Activated CD4-positive, alpha-beta T cell treated with anti-CD3 and anti-CD28 coated beads, Interleukin-10, Interleukin-2, amounts not matched to agents 100 ng/mL and 50 ng/mL, durations not matched to agents 16 hours and 8 hours (primary cell): ENCODE measurements at places on chromosomes 16 and 17.
A peak's percentile ranks its signal among the peaks of the same experiment; 100 is the strongest.

DNA sequence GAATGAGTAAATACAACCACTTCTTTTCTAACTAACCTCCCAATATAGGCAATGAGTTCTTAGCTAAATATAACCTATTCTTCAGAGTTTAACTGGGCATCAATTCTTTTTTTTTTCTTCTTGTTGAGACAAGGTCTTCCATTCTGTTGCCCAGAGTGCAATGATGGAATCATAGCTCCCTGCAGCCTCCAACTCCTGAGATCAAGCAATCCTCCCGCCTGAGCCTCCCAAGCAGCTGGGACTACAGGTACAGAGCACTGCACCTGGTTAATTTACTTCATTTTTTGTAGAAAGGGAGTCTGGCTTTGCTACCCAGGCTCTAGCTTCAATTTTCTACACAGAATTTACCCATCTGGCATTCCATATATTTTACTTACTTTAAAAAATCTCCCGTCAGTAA, 1.1 kb downstream of the METTL16 start:
- DNase-seq: no peak

DNA sequence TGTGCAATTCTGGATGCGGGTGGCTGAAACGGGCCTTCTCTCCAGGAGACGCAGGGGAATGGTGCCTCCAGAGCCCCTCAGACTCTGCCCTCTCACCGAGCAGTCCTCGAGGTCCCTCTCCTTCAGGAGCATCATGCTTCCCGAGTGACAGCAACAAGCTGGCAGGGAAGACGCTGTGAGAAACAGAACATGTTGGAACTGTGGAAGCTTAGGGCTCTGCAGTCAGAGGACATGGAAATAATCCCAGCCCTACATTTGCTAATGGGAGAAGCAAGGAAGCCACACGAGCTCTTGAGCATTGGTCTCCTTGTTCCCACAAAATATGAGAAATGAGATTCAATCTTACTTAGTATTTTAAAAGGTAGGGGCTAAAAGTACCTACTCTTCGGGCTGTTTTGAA, 115.0 kb downstream of the DYNLRB2 start:
- no peak for DNase-seq

DNA sequence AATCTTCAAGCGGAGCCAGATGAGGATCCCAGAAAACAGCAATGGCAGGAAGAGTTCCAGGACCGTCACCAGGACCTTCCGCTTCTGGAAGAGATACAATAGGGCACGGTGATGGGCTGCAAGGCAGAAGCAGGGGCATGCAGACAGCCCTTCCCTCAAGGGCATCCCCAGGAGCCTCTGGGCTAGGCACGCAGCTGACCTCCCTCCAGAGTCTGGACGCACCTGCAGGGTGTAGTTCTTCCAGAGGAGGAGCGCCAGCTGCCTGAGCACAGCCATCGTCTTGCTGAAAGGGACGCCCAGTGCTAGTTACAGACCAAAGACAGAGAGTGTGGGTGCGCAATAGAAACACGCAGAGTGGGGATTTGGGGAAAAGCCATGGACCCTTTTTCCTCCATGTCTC, 14.3 kb downstream of the ABCA3 start:
- DNase-seq: no peak

DNA sequence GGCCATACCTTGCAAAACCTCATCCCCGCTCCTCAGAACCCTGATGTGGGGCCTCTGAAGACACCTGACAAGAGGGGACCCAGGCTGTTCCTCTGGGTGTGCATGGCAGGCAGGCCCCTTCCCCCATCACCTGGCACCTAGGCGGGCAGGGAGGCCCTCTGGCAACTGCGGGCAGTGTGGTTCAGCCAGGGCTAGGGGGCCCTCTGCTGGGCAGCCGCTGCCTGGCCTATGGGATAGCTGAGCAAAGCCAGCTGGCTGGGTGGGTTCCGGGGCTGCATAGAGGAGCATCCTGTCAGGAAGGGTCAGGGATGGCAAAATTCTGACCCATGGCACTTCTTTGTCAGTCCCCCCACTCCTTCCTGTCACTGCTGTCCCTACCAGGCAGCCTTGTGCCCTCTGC, 228.7 kb upstream of the ASIC2 start:
- DNase-seq: no peak

DNA sequence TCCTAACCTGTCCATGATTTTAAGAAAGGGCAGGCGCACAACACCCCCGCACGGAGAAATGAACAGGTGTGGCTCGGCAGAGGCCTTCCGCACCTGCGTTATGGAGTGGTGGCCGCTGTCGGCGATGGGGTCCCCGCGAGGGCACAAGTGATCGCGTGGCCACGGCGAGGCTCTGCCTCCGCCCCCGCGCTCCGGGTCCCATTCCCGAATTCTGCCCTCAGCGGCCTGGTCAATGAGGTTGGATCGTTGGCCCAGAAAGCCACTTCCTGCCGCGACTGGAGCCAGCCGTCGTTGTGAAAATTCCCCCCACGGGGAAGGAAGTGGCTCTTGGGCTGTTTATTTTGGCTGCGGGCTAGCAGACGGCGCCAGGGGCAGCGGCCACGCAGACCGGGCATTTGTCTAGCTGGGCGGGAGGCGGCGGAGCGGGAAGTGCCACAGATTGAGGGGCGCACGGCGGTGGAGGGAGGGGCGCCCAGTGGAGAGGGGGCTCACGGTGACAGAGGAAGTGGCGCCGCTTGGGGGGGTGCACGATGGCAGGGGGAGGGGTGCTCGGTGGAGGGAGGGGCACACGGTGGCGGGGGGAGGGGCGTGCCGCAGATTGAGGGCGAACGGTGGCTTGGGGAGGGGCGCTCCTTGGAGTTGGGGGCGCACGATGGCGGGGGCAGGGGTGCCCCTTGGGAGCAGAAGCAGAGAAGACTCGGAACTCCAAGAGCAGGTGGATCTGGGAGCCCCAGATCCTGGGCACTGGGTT, 25.0 kb downstream of the MRC2 start:
- DNase-seq: peak; percentile 58

GRCh38 chr16:877242-878071, 76.9 kb upstream of the GNG13 start:
- no peak for DNase-seq

- DNase-seq: no peak
Observed at GRCh38 chr16:30954993-30955392, 2.6 kb upstream of the SETD1A start.

DNA sequence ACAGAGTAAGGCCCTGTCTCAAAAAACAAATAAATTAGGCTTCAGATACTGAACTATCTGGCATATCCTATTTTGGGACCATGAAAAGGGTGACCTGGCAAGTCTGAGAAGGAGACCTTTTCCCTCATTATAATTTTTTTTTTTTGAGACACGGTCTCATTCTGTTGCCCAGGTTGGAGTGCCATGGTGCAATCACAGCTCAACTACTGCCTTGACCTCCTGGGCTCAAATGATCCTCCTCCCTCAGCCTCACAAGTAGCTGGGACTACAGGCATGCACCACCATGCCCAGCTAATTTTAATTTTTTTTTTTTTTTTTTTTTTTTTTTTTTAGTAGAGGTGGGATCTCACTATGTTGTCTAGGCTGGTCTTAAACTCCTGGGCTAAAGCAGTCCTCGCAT, 37.3 kb downstream of the PLCG2 start:
- DNase-seq: no peak

DNA sequence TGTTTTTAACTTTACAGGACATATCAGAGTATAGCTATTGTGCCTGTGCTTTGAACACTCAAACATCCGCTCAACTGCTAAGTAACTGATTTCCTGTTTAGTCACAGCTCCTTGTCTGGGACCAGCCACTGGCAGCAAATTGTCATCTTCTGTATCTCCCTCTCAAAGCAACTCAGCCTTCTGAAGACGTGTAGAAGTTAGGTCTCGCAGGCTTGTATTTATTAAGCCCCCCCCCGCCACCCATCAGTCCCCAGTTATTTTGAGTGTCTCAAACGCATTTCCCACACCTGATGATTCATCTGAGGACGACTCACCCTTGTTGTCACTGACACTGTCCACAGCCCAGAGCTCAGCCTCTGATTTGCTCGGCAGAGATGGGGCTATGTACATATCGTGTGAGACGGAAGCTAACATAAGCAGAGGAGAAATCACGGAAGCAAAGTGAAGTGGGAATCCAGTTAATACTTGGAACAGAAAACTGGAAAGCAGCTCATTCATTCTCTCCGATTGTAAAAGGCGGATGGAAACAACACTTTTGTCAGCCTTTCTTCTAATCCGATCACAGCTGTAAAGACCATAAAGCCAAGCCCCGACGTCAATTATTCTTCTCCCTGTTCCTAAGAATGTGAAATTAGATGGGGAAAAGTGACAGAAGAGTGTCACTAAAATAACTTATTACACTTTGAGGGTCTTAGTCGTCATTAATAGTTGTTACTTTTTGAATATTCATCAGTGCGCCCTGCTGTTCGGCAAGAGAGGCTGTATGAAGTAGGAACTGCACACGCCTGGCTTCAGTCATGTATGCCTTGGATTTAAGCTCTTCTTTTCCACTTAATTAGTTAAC, 64.2 kb downstream of the PITPNC1 start:
- peak; percentile 89 for DNase-seq

DNA sequence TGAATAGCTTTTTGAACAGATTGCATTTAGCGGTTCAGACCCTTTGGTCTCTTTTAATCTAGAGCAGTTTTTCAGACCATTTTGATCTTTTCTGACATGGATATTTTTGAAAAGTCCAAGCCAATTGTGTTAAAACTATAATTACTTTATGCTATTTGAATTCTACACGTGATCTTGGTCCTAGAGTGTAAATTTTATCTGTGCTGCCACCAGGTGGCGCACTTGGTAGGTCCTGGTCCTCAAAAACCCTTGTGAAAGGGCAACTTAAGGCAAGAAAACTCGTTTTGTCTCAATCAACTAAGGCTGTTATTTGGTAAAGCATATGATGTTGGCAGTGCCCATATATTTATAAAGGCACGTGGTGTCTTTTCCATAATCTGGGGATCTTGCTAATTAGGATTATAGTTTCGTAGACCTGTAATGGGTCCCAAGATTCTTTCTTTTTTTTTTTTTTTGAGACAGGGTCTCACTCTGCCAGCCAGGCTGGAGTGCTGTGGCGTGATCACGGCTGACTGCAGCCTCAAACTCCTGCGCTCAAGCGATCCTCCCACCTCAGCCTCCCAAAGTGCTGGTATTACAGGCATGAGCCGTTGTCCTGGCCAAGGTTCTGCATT, 43.9 kb upstream of the TEX2 start:
- peak; percentile 71 for DNase-seq
